Mammary epithelial cell (primary cell): ENCODE measurements at places on chromosomes 7 and 10. TPM values are rescaled to one million over a fixed set of nuclear protein-coding genes. Genes with fewer than 3 reads are reported as not detected.

Gene SPDYE5
- not detected for total RNA-seq

Gene NRF1
- total RNA-seq = 13.0 and 14.3 TPM in 2 replicates

Gene HEPACAM2
- not detected in 2 replicates for total RNA-seq

Gene AVL9
- 31.3 TPM for total RNA-seq

Gene ANKRD1
- 60.7 TPM for total RNA-seq

Gene ACSM6
- not detected for total RNA-seq

Gene SMKR1
- total RNA-seq = not detected

Gene C7orf57
- total RNA-seq = 2.0 and 2.6 TPM in 2 replicates

Gene LBX1
- not detected for total RNA-seq

Gene WNT8B
- total RNA-seq = not detected in 2 replicates

Gene ABCB1
- total RNA-seq = not detected in 2 replicates

Gene CYP2C19
- not detected for total RNA-seq

Gene GOLGA7B
- total RNA-seq = 0.50 TPM

Gene CALHM1
- not detected for total RNA-seq

Gene BEND7
- total RNA-seq = 8.0 TPM

Gene KCND2
- not detected in 2 replicates for total RNA-seq

Gene CHCHD1
- 11.7 TPM for total RNA-seq

Gene GRID1
- total RNA-seq = under 0.01 TPM

Gene TMEM213
- total RNA-seq = not detected in 2 replicates

Gene GPR85
- total RNA-seq = 0.35 and 1.1 TPM in 2 replicates

Gene CFAP58
- 0.17 TPM for total RNA-seq

Gene POM121
- 39.1 and 49.6 TPM in 2 replicates for total RNA-seq

Gene RASA4B
- 0.75 and 0.80 TPM in 2 replicates for total RNA-seq

Gene HMX3
- total RNA-seq = not detected

Gene MACC1
- 3.2 TPM for total RNA-seq

Gene PNLIPRP3
- 98.2 TPM for total RNA-seq

Gene CCDC3
- total RNA-seq = 7.7 TPM

Gene RPS24
- total RNA-seq = 1,075 TPM

Gene GNAI1
- 39.8 TPM for total RNA-seq

Gene SSBP1
- 81.0 TPM for total RNA-seq

Gene AQP1
- 0.32 TPM in 1 of 2 replicates, not detected in the other for total RNA-seq

Gene MMP21
- total RNA-seq = not detected in 2 replicates

Gene TMEM26
- total RNA-seq = not detected in 2 replicates

Gene CH25H
- 0.17 TPM for total RNA-seq

Gene HOXA2
- total RNA-seq = 1.1 and 1.5 TPM in 2 replicates
